ENCODE measurements at places on chromosomes 4 and X. TPM values are rescaled to one million over a fixed set of nuclear protein-coding genes. Genes with fewer than 3 reads are reported as not detected.

DNA sequence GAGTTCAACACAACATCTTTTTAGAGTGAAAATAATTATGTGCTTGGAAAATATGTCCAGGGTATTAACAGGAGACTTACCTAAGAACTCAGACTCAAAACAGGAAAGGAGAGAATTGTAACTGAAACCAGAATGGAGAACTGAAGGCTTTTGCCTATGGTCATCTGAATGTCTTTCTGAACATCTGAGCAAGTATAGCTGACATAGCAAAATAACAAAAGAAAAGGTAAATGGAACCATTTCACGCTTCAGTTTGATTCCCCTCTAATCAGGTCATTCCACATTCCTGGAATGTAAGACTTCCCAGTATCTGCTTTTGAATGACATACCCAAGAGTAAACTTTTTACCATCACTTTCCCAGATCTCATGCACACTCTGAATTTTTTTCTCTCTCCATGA is 500.4 kb upstream of the HS3ST1 start:
- DNase-seq, result no peak

GRCh38 chr4:108529984-108530905 is 90.1 kb upstream of the RPL34 start:
- no peak for DNase-seq

GRCh38 chr4:159142241-159142640 is 39.4 kb downstream of the RAPGEF2 start:
- DNase-seq, result no peak

- no peak for DNase-seq
These were observed 51.0 kb downstream of the ADGRL3 start for GRCh38 chr4:61251129-61251528.

The CACNA1F gene
- 1.1 TPM for total RNA-seq

The GATB gene
- total RNA-seq, result 22.3 TPM

- no peak for DNase-seq
These were observed 50.7 kb downstream of the CLDN34 start for GRCh38 chrX:10017872-10018271.

DNA sequence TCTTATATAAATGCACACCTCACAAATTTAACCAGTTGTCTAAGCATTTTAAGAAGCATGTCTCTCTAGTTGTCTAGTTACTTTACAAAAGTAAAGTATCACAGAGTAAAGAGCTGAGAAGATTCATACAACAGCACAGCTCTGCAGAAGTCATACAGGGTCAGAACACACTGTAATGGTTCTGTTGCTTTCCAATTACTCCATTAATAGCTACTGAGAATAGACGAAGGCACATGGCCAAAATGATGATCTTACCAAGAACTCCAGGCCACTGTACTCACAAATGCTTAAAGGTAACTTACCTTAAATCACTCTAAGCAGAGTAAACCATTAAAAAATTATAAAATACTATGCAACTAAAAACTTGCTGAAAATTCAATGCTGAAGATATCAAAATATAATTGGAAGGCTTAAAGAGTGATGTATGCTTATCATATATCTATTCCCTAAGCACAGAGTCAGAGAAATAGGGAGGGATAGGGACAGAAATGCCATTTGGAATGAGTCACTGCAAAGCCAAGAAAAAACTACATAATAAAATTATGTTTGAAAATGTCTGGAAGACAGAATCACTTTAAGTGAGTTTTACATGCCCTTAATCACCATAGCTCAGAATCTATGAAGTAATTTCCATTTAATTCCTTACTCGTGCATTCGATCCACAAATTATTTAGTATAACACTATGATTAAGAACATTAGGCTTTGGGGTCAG is 71.0 kb downstream of the DDX60L start:
- DNase-seq, result no peak

GRCh38 chrX:1502241-1502640 is 34.7 kb downstream of the P2RY8 start:
- DNase-seq, result no peak

The BGN gene
- not detected for total RNA-seq

- no peak for DNase-seq
These were observed 376.1 kb upstream of the CTSO start for GRCh38 chr4:156329779-156330178.

DNA sequence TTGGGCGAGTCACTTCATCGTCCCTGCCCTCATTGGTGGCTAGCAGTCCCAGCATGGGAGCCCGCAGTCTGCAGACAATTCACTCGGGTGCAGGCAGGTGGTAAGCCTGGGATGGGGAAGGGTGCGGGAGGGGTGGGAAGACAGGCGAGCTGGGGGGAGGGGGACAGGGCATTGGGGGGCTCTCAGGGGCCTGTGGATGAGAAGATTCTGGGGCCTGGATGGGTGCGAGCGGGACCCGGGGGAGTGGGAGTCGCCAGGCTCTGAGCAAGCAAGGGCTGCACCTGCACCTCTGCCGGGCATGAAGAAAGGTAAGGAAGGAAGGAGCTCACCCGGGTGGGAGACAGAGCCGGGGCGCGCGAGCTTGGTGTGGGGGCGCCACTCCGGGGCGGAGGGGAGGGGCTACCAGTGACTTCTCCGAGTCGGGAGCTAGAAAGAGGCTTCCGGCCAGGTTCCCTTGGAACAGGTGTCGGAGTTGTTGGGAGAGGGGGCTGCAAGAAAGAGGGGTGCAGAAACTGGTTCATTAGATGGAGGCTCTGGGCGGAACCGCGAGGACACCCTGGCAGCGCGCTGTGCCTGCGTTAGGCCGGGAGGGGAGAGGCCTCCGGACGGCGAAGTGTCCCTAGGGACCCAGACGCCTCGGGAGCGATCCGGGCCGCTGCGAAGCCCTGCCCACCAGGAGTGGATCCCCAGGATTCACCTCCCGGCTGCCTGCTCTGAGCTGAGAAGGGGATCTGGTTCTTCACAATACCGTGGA is 103.4 kb upstream of the PDLIM3 start:
- DNase-seq, result no peak

The DCAF8L2 gene
- not detected for total RNA-seq

Data from activated CD8-positive, alpha-beta T cell treated with anti-CD3 and anti-CD28 coated beads for 36 hours (primary cell).